PC-3 (cell line): ENCODE measurements at places on chromosomes 7 and 10. TPM values are rescaled to one million over a fixed set of nuclear protein-coding genes. Genes with fewer than 3 reads are reported as not detected.

Gene PPP1R9A
- total RNA-seq, result 5.9 and 9.5 TPM in 2 replicates

- peak; percentile 58 for DNase-seq
These were observed 81.8 kb downstream of the COL13A1 start for GRCh38 chr10:69883310-69884023.

DNA sequence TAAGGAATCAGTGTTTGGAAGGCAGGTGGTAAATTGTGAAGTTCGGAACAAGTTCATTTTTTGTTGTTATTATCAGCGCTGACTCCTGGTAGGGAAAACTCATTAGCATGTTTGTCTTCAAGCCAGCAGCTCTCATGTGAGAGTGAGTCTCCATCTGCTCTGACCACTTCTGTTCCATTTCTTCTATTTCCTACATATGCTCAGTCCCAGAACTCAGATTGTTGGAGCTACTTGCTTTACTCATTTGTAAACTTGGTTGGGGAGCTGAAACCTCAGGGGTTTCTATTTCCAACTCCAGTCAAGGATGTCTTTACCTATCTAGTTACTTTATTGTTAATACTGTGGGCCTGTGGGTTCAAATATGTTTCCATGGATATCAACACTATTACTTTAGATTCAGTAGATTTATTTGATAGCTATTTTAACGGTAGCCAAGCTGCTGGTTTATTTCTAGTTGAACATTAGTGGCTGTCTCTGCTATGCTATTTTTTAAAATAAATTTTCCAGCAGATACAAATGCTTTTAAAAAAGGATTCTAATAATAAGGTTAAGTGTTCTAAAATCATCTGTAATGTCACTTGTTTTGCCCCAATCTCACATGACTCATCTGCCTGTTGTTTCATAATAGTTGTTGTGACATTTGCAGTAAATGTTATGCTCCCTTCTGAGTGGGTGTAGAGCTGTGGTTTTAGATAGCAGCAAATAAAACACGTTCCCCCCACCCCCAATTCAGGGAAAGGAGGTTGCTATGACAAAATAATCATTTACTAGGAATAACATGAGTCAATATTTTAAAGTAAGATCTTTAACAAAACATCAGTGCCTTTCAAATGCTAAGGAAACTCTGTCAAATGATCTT is 143.3 kb downstream of the HDAC9 start:
- DNase-seq, result peak; percentile 10

DNA sequence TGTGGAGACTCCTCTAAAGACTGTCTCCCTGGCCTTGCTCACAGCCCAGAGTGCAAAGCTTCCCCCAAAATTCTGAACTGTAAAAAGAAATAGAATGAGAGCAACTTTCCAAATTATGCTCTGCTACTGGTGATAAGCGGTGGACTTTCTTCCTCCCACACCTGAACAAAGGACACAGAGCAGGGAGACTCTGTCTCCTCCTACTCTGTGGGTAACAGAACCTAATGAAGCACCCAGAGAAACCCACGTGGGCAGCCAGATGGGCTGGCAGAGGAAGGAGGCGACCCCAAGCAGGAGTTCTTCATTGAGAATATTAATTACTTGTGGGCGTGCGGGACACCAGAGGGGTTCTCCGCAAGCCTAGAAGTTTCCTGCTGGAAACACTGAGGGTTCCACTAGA is 139.5 kb downstream of the KMT2E start:
- DNase-seq, result no peak

- peak; percentile 67 for DNase-seq
These were observed 108.7 kb downstream of the DIP2C start for GRCh38 chr10:580778-581177.

Gene VAX1
- total RNA-seq, result 0.12 and 0.98 TPM in 2 replicates

DNA sequence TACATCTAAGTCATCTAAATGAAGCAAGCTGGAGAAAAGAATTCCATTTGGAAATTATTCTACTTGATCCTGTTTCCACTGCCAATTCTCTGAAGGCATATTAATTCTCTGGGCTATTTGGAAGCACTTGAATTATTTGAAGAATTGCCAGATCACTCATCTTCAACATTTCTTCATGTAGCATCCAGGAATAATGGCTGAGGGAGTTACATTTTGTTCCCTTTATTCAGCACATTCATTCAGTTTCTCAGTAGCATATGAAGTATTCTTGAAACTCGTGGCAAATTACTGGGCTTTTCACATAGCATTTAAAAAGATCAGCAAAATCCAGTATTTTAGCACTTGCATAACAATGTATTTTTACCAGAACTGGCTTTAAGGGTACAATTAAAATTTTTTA is 127.1 kb upstream of the VIPR2 start:
- DNase-seq, result no peak

DNA sequence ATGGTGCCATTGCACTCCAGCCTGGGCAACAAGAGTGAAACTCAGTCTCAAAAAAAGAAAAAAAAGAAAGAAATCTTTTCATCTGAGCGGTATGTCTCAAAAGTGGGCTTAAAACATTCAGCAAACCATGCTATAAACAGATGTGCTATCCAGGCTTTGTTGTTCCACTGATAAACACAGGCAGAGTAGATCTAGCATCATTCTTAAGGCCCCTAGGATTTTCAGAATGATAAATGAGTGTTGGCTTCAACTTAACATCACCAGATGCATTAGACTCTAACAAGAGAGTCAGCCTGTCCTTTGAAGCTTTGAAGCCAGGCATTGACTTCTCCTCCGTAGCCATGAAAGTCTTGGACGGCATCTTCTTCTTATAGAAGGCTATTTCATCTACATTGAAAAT is 23.1 kb downstream of the DYDC2 start:
- no peak for DNase-seq

Gene SPDYE18
- 1.1 TPM in 1 of 2 replicates, not detected in the other for total RNA-seq

Gene SNX10
- total RNA-seq, result 6.2 and 7.9 TPM in 2 replicates

GRCh38 chr7:2864999-2865670 is 21.0 kb upstream of the GNA12 start:
- DNase-seq, result peak; percentile 65

DNA sequence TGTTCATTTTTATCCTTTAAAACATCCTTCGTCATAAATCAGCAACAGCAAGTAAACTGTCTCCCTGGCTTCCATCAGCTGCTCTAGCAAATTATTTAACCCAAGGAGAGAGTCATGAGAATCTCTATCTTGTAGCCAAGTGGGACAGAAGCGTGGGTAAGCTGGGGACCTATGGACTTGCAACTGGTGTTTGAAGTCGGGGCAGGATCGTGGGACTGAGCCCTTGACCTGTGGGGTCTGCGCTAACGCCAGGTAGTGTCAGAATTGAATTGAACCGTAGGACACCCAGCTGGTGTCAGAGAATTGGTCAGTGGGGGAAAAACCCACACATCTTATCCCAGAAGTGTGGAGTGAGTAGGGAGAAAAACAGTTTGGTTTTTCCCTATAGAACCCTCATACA is 13.4 kb downstream of the AIFM2 start:
- no peak for DNase-seq

Gene STEAP4
- total RNA-seq, result 1.2 and 1.7 TPM in 2 replicates

GRCh38 chr10:117612113-117612512 is 69.6 kb downstream of the EMX2 start:
- DNase-seq, result no peak

DNA sequence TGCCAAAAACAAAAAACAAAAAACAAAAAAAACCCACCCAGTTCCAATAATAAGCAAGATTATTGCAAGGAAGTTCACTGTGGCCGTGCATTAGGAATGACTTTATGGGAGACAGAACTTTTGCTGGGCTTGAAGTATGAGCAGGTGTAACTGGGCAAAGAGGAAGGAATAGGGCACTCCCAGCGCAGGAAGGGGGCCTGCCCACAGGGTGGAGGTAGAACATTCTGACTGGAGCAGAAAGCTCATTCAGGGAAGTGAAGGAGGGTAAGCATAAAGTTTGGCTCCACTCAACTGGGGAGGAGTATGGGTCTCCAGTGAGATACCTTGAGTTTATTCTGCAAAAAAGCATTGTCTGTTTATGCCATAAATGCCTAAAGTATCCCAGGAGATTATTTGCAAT is 42.1 kb upstream of the WIPF3 start:
- peak; percentile 11 for DNase-seq

DNA sequence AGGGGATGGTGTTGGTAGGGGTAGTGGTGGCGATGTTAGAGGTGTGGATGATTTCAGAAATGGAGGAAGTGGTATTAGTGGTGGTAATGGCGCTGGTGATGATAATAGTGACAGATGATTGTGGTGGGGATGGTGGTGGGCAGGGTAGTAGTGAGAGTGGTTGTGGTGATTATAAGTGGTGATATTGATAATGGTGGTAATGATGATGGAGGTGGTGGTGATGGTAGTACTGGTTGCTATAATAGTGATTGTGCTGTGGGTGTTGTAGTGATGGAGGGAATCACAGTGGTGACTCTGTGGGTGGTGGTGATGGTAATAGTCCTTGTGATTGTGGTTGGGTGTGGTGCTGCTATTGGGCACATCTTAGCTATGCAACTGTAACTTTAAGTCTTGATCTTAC is 61.6 kb upstream of the TBX20 start:
- no peak for DNase-seq

Gene GJD4
- total RNA-seq, result 0.33 and 0.58 TPM in 2 replicates

- DNase-seq, result no peak
These were observed 214.2 kb downstream of the PLXNA4 start for GRCh38 chr7:132362059-132362458.

Gene TRA2A
- 27.6 and 28.3 TPM in 2 replicates for total RNA-seq

Gene CYP3A5
- not detected in 2 replicates for total RNA-seq
